HS-27A (cell line): ENCODE measurements at places on chromosomes 11 and 22.

DNA sequence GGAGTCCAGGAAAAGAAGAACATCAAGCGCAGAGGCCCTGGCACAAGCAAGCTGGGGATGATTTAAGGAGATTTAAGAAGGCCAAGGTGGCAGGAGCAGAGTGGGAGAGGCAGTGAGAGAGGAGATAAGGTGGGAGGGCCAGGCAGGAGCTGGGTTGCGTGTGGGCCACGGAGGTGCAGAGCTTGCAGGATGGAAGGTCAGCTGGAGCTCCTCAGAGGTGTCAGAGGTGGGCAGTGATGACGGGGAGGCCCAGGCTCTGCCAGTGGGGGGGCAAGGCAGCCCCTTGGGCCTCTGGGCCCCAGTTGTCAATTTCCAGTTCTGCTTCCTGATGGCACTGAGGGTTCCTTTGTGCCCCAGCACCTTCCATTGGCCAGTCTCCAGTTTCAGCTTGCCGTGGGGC lies 6.5 kb downstream of the FRMD8 start:
- DNase-seq, result no peak

- no peak for DNase-seq
Observed at GRCh38 chr11:115183136-115183535, 321.1 kb downstream of the CADM1 start.

DNA sequence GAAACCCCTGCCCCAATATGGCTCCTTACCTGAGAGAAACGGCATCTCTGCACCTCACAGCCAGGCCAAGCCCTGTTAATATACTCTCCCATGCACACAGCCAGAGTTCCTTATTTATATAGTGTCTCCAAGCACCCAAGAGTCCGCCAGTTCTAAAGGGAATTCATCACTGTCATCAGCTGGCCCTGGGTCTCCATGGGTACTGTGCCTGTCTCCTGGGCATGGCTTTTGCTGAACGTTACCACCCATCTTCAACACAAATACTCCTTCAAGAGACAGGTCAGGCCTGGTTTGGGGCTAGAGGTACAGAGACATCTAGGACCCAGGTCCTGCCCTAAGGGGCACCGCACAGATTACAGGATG lies 1.6 kb upstream of the ATG16L2 start:
- no peak for DNase-seq

GRCh38 chr11:65129649-65130441 lies 4.5 kb downstream of the SYVN1 start:
- DNase-seq, result no peak

DNA sequence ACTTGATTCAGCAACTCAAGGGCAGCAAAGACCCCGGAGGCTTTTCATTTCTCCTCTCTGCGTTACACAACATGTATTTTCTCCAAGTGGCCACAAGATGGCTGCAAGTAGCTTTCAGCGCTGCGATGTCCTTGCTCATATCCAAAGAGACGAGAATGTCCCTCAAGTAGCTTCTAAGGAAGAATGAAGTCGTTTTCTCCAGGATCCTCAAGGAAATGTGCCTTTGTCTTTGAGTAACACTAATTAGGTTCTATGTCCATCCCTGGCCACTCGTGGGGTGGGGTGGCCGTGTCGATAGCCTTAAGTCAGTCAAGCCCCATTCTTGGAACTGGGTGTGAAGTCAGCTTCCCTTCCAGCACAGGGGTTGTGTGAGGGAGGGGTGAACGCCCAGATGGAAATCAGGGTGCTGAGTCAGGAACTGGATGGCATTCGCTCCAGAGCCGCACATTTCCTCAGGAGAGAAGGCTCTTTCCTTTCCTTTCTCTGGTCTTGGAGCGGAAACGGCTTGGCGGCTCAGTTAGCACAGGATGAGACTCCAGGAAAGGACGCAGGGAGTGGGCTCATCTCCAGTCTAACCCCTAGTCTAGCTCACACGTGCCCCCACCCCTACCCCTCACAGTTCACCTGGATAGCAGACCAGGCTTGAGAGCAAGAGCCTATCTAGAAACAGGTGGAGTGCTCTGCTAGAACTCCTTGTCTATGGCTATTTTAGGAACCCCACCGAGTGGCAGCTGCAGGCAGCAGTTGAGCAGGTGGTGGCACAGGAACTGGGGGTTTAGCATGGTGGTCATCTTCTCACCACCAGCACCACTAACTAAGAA lies 44.3 kb downstream of the NNMT start:
- peak; percentile 64 for DNase-seq
